Globus pallidus (tissue), 1 donor: ENCODE measurements at places on chromosomes 13 and 19.
A peak's percentile ranks its signal among the peaks of the same experiment; 100 is the strongest.

GRCh38 chr19:40219721-40220276 is 1.6 kb upstream of the TTC9B start:
- no peak for DNase-seq

GRCh38 chr19:52274191-52274590 is 4.8 kb downstream of the ZNF766 start:
- DNase-seq = no peak

DNA sequence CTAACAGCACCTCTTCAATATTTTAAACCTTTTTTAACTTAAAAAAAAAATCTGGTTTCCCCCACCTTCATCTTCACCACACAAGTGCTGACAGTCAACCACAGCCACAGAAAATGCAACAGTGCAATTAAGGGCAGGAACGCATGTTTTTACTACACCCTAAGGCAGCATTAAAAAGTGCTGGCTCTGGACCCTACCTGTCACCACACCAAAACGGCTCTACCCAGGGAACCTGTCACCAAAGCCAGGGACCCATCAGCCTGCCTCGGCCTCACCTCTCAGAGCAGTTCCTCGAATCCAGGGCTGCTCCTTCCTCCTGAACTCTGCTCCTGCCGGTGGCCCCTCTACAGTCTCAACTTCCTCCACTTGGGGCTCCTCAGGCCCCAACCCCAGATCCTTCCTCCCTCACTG is 22.5 kb upstream of the SLC35E1 start:
- no peak for DNase-seq

- no peak for DNase-seq
Measured at GRCh38 chr13:28685892-28686291, 27.0 kb downstream of the POMP start.

DNA sequence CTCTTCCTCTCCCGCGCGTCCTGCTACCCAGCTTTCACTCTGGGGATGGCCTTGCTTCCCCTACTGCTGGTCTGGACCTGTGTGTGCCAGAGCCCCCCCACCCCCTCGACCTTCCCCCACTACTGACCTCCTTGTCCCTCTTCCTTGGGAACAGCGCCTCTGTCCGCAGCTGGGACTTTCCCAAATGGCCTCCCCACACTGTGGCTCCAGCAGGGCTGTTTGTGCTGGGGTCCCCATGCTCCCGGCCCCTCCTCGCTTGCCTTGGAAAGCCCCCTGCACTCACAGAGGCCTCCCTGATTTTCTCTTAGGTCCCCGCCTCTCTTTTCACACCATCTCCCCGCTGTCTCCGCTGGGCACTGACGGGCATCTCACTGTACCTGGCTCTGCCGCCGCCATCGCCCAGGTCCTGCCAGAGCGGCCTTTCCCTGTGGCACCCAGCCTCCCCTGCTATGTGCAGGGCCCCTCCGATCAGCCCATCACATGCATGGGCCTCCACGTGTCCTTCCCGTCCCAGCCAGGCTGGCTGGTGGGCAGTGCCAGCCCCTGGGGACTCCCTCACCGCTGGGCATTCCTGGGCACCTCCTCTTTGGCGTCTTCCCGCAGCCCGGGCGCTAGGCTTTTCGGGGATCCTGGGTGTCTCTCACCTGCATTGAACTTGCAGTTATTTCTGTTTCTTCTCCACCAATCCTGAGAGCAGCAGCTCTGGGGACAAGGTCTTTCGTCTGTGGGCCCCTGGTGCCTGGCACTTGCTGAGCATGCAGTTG is 118.7 kb downstream of the ATP11A start:
- DNase-seq = no peak

DNA sequence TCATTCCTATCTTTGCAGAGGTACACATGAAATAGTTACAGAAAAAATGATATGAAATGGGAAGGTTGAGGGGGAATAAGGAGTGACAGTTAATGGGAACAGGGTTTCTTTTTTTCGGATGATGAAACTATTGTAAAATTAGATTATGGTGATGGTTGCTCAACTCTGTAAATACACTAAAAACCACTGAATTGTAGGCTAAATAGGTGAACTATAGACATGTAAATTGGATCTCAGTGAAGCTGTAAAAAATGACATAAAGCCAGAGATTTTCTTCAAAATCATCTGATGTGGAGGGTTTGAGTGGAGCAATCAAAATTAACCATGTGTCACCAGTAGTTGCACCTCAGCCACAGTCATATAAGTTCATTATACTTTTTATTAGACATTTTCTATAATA is 6.6 kb upstream of the FLT3 start:
- DNase-seq = no peak

DNA sequence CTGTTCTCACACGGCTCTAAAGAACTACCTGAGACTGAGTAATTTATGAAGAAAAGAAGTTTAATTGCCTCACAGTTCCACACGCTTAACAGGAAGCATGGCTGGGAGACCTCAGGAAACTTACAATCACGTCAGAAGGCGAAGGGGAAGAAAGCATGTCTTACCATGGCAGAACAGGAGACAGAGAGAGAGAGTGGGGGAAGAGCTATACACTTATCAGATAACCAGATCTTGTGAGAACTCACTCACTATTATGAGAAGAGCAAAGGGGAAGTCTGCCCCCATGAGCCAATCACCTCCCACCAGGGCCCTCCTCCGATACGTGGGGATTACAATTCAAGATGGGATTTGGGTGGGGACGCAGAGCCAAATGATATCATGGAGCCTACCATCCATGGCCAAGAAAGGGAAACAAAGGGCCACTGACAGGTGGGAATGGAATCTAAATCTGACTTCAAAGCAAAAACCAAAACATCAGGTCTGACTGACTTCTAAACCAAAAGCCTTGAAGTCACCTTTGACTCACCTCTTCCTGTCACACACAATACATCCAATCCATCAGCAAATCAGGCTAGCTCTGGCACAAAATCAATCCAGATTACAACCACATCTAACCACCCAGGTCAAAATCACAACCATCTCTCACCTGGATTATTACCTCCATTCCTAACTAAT is 189.7 kb downstream of the ENOX1 start:
- DNase-seq = no peak

DNA sequence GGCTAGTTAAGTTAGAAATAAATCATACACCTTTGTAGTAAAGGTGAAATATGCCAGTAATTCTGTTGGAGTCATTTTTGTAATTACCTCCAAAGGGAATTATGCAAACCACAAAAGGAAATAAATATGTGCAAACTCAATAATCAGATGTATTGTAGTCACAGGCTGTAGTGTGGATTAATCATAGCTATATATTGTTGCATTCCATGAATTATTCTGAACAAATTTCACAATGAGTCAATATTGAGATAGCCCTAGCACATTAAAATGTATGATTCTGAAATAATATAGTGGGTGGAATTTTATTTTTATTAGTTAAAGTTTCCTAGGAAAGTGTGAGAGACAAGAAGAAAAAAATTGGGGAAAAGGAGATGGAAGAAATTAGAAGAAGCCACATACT is 790.5 kb upstream of the PCDH20 start:
- DNase-seq = no peak

GRCh38 chr19:6455924-6456323 is 3.7 kb downstream of the SLC25A23 start:
- no peak for DNase-seq

GRCh38 chr13:34842466-34842865 is 99.6 kb upstream of the NBEA start:
- no peak for DNase-seq

- DNase-seq = no peak
Measured at GRCh38 chr19:22622901-22623840, 11.0 kb upstream of the ZNF492 start.

- DNase-seq = no peak
Measured at GRCh38 chr13:65719831-65720230, 1510.3 kb downstream of the PCDH9 start.

DNA sequence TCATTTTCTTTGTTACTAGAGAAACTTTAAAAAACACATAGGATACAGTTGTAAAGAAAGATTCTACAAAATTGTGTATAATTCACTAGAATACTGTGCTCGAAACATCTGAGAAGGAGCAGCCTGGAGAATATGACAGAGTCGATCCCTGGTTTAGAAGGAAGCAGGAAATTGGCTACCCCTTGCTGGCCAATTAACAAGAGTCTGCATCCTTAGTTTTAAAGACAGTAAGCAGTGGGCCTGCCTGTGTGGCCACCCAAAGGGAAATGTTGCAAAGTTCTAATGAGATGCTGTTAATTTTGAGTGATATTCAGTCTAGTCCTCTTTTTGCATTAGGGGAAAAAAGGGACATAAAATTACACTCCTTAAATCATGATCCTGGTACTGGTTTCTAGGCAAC is 988.6 kb downstream of the PCDH17 start:
- no peak for DNase-seq

GRCh38 chr13:91326146-91326545 is 21.3 kb upstream of the MIR17HG start:
- no peak for DNase-seq

- peak; percentile 44 for DNase-seq
Measured at GRCh38 chr19:14073925-14074838, 1.6 kb downstream of the MISP3 start.

DNA sequence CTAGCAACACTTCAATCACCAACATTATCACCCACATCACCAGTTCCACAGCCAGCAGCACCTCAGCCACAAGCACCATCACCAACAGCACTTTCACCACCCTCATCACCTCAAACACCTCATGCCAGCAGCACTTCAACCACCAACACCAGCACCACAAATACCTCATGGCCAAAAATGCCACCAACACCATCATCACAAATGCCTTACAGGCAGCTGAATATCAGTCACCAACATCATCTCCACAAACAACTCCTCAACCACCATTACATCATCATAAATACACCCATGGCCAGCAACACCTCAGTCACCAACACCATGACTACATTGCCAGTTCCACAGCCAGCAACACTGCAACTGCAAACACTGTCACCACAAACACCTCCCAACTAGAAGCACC is 10.4 kb downstream of the FCER2 start:
- DNase-seq = no peak

DNA sequence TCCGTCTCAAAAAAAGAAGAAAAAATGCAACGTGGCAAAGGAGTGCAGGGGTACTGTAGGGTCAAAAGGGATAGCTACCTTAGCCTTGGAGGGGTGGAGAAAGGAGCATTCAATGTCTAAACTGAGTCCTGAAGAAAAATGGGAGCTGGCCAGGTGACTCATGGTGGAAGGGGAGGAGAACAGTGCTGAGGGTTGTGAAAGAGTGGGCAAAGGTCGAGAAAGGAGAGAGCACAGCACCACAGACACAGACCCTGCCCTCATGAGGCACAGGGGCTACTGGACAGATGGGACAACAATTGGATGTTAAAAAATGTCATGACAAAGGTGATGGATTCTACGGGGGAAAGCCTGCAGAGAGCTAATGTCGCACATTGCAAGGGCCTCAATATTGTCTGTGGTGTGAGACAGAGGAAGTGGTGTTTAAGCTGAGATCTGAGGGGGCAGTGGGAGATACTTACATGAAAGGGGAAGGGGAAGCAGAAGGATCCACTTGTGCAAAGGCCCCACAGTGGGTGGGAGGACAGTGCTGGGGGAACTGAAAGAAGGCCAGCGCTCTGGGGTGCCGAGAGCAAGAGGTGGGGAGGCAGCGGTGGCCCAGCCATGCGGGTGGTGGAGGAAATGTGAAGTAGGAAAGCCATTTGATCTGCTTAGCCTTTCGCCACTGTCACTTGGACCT is 42.9 kb upstream of the URAD start:
- DNase-seq = peak; percentile 68

DNA sequence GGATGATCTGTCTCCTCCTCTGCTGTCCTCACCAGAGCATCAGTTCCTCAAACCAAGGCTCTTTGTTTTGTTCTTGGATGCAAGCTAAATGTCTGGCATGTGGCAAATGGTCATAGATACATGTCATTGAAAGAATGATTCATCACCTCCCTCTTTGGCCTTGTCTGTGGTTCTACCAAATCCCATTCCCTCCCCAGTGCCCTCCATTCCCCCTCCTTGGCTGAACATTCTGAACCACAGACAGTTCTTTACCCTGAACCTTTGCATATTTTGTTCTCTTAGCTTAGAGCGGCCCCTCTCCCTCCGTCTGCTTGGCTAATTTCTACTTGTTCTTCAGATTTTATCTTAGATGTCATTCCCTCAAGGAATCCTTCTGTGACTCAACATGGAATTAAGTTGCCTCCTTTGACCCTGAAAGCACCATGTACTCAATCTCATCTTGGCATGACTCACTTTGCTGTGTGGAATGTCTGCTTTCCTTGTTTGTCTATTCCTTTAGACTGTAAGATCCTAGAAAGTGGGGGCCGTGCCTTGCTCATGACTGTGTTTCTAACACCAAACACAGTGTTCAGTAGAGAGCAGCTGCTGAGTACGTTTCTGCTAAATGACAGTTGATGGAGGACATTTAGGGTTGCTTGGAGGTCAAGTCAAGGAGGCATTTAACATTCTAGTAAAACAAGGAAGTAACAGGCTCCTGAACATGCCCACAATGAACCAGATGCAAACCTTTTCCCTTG is 8.1 kb downstream of the ALOX5AP start:
- no peak for DNase-seq

GRCh38 chr13:29845440-29846056 is 4.9 kb downstream of the UBL3 start:
- DNase-seq = peak; percentile 48

- no peak for DNase-seq
Measured at GRCh38 chr19:28700176-28700575, 512.8 kb downstream of the UQCRFS1 start.

- no peak for DNase-seq
Measured at GRCh38 chr13:110137680-110138009, 169.3 kb downstream of the COL4A1 start.

- DNase-seq = no peak
Measured at GRCh38 chr19:38421856-38422255, 4.2 kb downstream of the RASGRP4 start.

DNA sequence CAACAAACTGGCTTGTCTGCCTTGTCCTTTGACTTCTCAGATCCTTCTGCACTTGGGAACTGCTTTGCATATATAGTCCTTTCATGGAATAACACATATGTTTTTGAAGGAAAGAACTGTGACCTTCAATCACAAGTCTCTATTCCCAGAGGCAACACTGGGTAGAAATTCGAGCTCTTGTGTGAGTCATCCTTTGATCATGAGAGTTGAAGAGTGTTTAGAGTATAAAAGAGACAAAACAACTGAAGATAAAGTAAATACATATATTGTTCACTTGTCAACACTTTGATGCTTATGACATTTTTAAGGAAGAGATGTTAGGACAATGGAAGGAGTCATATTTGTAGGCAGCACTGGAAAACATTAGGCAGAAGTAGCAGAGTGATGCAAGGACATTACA is 5.2 kb upstream of the OR7A5 start:
- DNase-seq = no peak

DNA sequence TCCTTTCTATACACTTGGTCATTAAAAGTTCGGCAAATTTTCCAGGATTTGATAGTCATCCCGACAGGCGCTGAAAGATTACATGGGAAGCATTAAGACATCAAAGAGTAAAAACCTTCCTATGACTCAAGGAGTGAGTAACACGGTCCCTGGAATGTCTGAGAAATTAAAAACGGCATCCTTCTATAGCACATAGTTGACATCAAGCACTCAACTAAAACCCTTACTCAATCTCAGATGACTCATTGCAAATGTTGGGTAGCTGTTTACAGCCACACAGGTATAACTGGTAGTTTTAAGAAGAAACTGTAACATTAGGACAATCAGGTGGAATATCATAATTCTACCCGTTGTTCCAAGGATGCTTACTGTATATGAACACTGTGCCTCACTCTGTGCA is 6.4 kb upstream of the LGALS13 start:
- no peak for DNase-seq

- peak; percentile 88 for DNase-seq
Measured at GRCh38 chr19:45927565-45928261, 13.1 kb upstream of the NANOS2 start.
